Activated CD4-positive, alpha-beta T cell treated with anti-CD3 and anti-CD28 coated beads, Interleukin-2, amount 10 ng/mL, durations not matched to agents 7 days and 5 days (primary cell): ENCODE measurements at places on chromosomes 2 and 18.

GRCh38 chr2:6924924-6925409 is 7.8 kb downstream of the RNF144A start:
- DNase-seq, result no peak

DNA sequence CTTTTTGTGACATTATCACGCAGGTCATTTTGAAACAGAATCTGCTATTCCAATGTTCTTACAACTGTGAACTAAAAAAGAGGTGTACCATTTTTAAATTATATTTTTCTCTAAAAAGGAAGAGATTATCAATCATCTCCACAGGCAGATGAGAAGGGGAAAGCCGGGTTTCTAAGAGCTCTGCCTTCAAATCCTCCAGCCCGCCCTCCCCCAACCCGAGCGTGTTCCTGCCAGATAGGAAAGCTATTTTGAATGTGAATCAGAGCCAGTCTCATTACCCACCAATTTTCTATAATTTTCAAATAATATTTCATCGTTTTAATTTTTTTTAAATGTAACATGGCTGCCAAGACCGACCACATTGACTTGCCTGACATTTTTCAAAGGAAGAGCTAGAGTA is 65.9 kb downstream of the KCNF1 start:
- DNase-seq, result no peak

GRCh38 chr2:200258881-200259576 is 47.5 kb upstream of the SPATS2L start:
- DNase-seq, result no peak

DNA sequence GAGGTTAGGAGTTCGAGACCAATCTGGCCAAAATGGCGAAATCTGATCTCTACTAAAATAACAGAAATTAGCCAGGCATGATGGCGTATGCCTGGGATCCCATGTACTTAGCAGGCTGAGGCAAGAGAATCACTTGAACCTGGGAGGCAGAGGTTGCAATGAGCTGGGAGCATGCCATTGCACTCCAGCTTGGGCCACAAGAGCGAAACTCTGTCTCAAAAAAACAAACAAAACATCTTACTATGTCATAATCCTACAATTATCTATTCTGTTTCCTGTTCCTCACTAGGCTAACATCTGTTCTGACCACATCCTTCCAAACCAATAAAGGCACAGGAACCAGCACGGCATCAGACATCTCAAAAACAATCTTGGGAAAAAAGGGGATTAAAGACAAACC is 361.8 kb upstream of the UBE2E3 start:
- no peak for DNase-seq

DNA sequence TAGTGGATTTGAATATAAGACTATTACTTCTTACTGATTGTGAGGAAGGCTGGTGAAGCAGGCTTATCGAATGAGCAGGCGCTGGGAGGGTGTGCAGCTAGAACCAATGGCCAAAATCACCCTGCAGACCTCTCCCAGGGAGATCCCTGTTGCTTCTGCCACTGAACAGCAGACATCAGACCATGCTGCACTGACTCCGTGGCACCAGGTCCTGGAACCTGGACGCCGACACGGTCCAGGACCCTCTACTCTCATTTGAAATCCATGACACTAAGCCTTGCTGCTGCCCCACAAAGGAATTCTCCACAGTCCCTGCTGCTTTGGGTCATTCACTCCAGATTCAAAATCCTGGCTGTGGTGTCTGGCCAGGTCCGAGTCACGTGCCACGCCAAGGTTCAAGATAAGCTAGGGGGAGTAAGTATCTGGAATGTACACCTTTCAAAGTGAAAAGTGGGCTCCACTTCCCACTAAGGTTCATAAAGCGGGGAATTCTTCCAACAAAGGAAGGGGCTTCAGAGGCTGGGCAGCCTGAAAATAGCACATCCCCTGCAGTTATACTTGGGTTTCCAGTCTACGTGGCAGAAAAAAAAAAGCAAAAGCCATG is 9.0 kb upstream of the YWHAQ start:
- DNase-seq, result no peak

GRCh38 chr2:25867396-25868003 is 10.8 kb downstream of the ASXL2 start:
- DNase-seq, result no peak

DNA sequence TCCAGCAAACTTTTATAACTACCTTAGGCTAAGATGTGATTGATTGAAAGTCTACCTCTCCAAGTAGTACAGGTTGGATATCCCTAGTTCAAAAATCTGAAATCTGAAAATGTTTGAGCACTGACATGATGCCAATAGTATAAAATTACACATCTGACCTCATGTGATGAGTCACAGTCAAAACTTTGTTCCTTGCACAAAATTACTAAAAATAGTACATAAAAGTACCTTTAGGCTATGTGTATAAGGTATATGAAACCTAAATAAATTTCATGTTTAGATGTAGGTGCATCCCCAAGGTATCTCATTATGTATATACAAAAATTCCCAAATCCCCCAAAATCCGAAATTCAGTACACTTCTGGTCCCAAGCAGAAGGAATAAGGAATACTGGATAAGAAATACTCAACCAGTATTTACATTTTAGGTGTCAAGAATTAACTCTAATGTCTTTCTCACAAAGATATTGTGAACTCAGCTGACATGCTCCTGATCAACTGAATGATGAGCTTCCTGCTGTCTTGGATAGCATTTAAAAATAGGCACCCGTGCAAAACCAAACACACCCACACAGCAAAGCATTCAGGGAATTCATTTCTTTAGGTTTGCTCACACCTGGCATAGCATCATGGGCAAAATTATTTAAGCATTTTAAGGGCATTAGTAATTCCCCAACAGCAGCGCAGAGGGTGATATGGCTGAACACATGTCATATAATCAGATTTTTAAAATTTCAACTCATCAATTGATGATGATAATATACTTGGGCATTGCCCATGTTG is 497.4 kb upstream of the MEIS1 start:
- DNase-seq, result no peak

GRCh38 chr2:196372811-196373664 is 201.7 kb upstream of the STK17B start:
- no peak for DNase-seq

DNA sequence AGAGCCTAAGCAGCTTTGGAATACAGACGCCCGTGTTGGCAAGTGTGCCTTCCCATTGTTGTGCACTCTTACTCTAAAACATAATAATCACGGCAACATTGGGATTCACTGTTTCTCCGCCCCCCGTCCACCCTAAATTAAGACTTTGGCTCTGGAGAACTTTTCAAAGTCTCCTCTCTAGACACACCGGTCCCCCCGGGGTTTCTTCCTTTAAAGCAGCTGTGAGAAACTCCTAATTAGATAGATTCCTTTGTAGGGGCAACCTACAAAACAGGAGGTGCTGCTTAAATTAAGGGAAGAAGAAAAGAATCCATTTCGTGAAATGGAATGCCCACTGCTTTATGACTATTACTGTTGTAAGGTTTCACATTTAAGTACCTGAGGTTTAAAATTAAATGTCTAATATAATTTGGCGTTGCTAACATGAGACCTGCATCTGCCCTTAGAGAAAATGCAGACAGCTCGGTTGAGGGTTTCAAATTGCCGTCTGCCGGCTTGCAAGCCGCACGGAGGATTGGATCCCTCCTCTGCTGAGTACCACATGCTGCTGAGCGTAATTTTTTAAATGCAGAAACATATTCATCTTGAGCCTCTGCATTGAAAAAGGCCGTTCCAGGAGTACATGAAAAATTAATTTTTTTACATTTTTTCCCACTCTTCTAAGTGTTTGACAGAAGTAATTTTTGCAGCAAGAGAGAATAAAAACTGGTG is 233.3 kb downstream of the GBX2 start:
- no peak for DNase-seq

DNA sequence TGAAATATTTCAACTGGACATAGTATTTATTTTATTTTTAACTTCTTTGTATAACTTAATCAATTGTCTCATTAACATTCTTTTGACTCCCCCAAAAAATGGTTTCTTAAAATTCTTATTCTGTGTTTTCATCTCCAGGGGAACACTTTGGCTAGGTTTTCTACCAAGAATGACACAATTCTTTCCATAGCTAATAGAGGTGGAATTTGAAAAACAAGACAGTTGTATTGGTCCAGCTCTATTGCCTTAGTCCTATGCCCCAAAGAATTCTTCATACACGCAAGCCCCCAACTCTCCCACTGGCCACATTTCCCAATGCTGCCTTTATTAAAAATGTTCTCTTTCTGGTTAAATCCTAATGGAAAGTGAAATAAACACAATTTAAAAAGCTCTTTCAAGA is 104.7 kb upstream of the PKDCC start:
- DNase-seq, result no peak

- no peak for DNase-seq
These were observed 94.9 kb downstream of the FHOD3 start for GRCh38 chr18:36392164-36392978.

DNA sequence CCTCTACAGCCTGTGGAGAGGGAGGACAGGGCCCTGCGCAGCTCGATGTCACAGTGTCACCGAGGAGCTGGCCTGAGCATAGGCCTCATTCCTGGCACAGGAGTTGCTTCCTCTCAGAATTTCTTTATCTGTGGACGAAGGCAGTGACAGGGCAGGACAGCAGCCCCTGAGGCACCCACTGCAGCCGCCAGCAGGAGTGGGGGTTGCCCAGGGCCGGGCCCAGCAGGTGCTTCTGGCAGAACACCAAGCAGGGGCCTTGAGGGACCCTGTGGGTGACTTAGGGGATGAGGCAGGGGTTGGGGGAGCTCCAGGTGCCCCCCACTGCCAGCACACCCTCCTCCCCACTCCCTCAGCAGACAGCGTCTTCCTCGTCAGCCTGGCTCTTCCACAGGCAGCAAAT is 290.0 kb downstream of the PHLPP1 start:
- no peak for DNase-seq
